ENCODE measurements at places on chromosomes 11 and 22. TPM values are rescaled to one million over a fixed set of nuclear protein-coding genes. Genes with fewer than 3 reads are reported as not detected.

GRCh38 chr11:1304380-1304779, 5.1 kb downstream of the TOLLIP start:
- H3K27ac ChIP-seq: no peak overlapping the region
- H3K27me3 ChIP-seq: no peaks in the 10 kb centered on the region
- H3K36me3 ChIP-seq: peaks cover 21% of the 10 kb centered on the region
- peaks cover 28% of the 10 kb centered on the region for H3K4me1 ChIP-seq

GRCh38 chr11:10633261-10633660, 60.3 kb downstream of the IRAG1 start:
- no peak for DNase-seq
- no peaks in the 10 kb centered on the region for H3K36me3 ChIP-seq
- no peak overlapping the region for H3K4me3 ChIP-seq
- H3K4me1 ChIP-seq: peaks cover 7% of the 10 kb centered on the region
- H3K27me3 ChIP-seq: no peaks in the 10 kb centered on the region
- H3K27ac ChIP-seq: no peak overlapping the region

DNA sequence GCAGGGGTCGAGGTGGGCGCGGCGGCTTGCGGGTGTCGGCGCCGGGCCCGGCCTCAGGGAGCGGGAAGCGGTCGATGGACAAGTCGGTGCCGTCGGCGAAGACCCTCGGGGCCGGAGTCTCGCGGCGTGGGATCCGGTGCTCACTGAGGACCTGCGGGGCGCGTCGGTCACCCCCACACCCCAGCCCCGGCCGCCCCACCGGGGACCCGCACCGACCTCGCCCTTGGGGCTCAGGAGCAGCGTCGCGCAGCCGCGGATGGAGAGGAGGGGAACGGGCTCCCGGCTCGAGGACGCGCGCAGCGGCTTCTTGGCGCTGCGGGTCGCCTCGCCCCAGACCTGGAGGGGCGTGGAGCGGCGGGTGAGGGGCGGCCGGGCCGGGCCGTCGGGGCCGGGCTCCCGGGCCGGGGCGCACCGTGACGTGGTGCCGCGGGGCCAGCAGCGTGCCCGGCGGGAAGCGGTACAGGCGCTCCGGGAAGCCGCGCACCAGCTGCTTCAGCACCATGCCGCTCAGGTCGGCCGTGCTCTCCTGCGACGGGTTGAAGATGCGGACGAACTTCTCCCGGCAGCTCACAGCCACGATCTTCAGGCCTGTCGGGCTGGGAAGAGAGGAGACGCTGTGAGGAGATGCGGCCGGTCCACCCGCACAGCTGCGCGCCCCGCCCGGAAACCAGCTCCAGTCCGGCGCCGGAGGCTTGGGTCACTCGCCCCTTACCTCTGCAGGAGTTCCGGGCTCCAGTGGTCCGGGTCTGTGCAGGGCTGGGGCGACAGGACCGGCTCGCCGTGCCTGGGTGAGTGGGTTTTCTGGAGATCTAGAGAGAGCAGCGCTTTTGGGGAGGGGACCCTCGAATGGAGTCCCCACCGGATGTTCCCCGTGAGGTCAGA, 4.5 kb downstream of the LMNTD2 start:
- H3K27ac ChIP-seq: no peak overlapping the region
- H3K4me3 ChIP-seq: no peak overlapping the region
- H3K4me1 ChIP-seq: peaks cover 17% of the 10 kb centered on the region
- peaks cover 79% of the 10 kb centered on the region for H3K27me3 ChIP-seq
- no peak for DNase-seq

DNA sequence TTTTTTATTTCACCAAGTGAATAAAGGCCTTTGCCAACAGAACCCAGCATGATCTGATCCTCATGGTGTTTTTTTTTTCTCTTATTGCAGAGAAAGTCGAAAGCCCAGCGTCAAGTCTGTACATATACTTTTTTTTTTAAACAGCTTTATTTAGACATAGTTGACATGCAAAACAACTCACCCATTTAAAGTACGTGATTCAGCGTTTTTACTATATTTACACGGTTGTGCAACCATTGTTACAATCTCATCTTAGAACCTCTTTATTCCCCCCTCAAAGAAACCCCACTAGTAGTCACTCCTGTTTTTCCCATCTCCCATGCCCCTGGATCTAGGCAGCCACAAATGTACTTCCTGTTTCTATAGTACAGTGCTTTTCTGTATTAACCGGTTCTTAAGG, 20.6 kb upstream of the AP1B1 start:
- no peak overlapping the region for H3K27ac ChIP-seq
- H3K36me3 ChIP-seq: no peaks in the 10 kb centered on the region
- no peaks in the 10 kb centered on the region for H3K27me3 ChIP-seq
- no peak overlapping the region for H3K4me3 ChIP-seq

DNA sequence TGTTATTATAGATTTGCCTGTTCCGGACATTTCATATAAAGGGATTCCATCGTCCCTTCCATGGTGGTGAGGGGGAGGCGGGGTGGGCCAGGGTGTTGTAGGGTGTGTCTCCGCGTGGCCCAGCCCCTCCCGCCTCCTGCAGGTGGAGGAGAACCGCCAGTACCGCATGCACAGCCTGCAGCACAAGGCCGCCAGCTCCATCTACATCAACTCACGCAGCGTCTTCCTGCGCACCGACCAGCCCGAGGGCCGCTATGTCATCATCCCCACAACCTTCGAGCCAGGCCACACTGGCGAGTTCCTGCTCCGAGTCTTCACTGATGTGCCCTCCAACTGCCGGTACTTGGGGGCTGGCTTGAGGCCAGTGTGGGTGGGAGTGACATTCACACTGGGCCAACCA, 7.5 kb upstream of the MYO7A start:
- no peak for DNase-seq
- no peaks in the 10 kb centered on the region for H3K27me3 ChIP-seq
- H3K27ac ChIP-seq: no peak overlapping the region

DNA sequence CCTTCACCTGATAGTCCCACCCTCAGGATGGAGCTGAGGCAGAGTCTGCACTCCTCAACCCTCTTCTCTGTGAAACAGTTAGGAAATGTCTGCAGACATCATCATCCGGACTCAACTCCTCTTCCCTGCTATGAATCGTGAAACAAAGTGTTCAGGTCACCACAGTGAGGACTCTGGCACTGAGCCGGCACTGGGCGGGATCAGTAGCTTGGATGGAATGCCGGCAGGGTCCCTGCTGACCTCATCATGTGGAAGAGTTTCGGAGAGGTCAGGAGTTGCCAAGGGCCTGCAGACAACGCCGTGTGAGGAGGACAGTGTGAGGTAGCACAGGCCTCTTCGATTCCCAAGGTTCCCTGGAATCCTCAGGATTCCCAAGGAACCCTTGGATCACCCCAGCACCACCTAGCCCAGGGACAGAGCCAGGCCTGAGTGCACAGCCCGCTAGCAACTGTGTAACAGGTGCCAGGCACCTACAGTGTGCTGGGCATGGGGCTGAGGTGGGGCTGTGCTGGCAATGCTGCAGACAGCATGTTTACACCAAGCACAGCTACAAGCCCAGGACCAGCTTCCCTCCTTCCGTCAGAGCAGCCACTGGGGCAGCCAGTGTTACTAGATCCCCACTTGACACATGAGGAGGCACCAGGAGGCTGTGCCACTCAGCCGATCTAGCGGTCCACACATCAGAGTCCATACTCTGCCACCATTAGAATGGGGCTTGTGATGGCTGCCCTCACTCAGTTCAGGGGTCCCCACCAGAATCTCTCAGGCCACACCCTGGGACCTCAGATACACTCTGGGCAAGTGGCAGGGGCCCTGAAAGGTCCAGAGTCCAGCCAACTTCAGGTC, 693 bp upstream of the LINC01488 start:
- H3K4me1 ChIP-seq: peaks cover 63% of the 10 kb centered on the region
- no peak overlapping the region for H3K4me3 ChIP-seq
- no peaks in the 10 kb centered on the region for H3K36me3 ChIP-seq
- H3K27me3 ChIP-seq: no peaks in the 10 kb centered on the region

DNA sequence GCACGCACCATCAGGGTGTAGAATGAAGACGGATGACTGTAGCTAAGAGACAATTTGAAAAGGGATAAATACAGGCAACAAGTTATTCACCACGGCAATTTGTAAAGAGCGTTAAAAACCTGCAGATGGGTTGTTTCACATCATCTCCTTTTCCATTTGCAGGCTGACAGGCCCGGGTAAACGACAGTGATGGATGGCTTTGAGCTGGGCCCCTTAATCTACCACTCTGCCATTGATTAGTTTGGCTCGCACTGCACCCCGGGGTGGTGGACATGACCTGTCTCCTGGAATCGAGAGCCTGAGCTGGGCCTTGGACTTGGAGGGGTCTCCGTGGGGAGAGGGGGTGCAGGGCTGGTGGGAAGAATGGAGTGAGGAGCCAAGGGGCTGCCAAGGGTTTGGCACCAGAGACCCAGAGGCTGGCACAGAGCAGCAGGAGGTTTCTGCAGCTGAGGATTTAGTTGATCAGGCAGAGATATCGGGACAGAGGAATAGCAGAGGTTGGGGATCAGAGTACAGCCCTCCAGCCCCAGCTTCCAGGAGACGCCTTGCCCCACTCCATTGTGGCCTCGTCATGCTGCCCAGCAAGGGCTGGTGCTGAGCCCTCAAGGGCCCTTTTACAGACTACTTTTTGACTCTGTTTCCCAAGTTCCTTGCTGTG, 110.6 kb upstream of the NECTIN1 start:
- no peaks in the 10 kb centered on the region for H3K36me3 ChIP-seq
- no peak overlapping the region for H3K27ac ChIP-seq
- peaks cover 10% of the 10 kb centered on the region for H3K27me3 ChIP-seq
- H3K4me1 ChIP-seq: no peaks in the 10 kb centered on the region
- DNase-seq: no peak

DNA sequence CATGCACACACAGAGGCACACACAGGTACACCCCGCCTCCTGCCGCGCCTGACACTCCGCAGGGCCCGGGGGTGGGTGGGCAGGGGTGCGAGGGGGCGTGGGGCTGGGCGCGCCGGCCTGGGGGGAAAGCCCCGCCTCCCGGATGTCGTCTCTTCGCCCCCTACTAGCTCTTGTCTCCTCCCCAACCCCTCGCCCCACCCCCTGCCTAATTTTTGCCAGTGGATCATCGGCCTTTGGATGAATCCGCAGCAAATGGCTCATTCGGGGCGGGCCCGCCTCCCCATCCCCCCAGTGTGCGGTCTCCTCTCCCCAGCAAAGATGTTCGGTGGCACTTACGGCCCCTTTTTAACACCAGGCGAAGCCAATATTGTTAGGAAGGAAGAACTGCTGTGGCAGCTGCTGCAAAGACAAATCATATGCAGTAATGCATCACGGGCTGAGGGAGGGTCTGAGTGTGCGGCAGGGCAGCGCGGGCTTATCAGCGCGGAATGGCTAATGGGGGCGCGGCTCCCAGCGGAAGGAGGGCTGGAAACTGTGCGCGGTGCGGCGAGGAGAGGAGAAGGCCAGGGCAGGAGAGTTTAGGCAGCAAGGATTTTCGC, 13.4 kb upstream of the NECTIN1 start:
- H3K27me3 ChIP-seq: peaks cover 43% of the 10 kb centered on the region
- no peaks in the 10 kb centered on the region for H3K36me3 ChIP-seq
- H3K4me1 ChIP-seq: peaks cover 21% of the 10 kb centered on the region
- peak; percentile 78 for DNase-seq

GRCh38 chr22:17647991-17648390, 9.4 kb downstream of the BCL2L13 start:
- H3K4me1 ChIP-seq: no peaks in the 10 kb centered on the region
- no peak overlapping the region for H3K4me3 ChIP-seq
- no peak for DNase-seq
- no peaks in the 10 kb centered on the region for H3K36me3 ChIP-seq
- H3K27me3 ChIP-seq: no peaks in the 10 kb centered on the region
- H3K27ac ChIP-seq: no peak overlapping the region

GRCh38 chr11:102332611-102332994, 14.4 kb upstream of the BIRC2 start:
- no peaks in the 10 kb centered on the region for H3K4me1 ChIP-seq
- no peak overlapping the region for H3K4me3 ChIP-seq
- no peak for DNase-seq
- H3K27ac ChIP-seq: no peak overlapping the region
- no peaks in the 10 kb centered on the region for H3K36me3 ChIP-seq
- H3K27me3 ChIP-seq: no peaks in the 10 kb centered on the region

DNA sequence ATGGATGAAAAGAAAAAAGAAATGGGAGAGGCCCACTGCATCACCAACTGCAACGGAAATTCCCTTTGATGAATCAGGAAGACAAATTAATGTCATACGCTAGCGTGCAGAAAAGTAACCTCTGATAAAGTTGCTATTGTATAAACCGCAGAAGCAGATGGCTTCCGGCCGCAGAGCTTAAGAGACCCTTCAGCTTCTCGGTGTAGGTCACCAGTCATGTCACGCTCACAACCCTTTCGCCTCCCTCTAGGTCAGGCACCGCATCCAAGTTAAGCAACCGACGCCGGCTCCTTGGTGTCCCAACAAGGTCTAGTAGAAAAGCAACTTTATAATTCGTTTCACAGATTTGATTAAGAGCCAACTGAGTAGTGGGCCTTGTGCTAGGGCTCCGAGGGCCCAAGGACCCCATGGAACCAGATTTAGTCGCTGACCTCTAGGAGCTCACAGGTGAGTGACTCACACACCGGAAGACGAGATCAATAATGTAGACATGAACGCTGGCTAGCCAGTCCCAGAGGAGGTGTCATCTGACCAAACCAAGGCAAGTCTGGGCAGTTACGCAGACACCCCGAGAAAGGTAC, 1.2 kb upstream of the ZFP91 start:
- peak overlapping the region; percentile 100 for H3K27ac ChIP-seq
- no peaks in the 10 kb centered on the region for H3K27me3 ChIP-seq
- H3K36me3 ChIP-seq: no peaks in the 10 kb centered on the region
- DNase-seq: peak; percentile 70
- H3K4me3 ChIP-seq: peak overlapping the region; percentile 92

The GAB4 gene
- not detected for total RNA-seq

The TNNI2 gene
- total RNA-seq: 3,726 TPM

The UCP3 gene
- 2.0 TPM for total RNA-seq

The SNX32 gene
- 0.98 TPM for total RNA-seq

The SCN4B gene
- 2.4 TPM for total RNA-seq

The PNPLA5 gene
- not detected for total RNA-seq

The RASD2 gene
- 2.9 TPM for total RNA-seq

The DDTL gene
- 0.80 TPM for total RNA-seq

The APOA1 gene
- 2.9 TPM for total RNA-seq
